ENCODE measurements at places on chromosomes 13 and 19.

DNA sequence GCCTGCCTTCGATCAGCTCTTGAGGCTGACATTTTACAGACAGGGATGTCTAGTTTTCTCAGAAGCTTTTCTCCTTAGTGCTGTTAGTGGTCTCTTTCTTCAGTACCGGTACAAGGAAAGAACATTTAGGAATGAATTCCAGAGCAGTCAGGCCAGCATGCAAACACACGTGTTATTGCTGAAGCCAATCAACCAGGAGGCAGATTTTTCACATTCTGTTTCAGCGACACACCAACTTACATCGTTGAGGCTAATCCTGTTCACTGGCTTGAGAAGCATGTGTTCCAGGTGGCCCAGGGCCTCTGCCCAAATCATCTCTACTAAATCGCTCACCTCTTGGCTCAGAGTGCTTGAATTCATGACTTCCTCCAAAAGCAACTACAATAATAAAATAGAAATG is 19.2 kb downstream of the PARP4 start:
- no peak for DNase-seq

GRCh38 chr19:39403331-39404312 is 3.0 kb upstream of the ZFP36 start:
- no peak for DNase-seq

GRCh38 chr19:14632286-14632685 is 42.4 kb downstream of the ADGRE3 start:
- no peak for DNase-seq

GRCh38 chr13:80171096-80171495 is 169.8 kb downstream of the SPRY2 start:
- no peak for DNase-seq

DNA sequence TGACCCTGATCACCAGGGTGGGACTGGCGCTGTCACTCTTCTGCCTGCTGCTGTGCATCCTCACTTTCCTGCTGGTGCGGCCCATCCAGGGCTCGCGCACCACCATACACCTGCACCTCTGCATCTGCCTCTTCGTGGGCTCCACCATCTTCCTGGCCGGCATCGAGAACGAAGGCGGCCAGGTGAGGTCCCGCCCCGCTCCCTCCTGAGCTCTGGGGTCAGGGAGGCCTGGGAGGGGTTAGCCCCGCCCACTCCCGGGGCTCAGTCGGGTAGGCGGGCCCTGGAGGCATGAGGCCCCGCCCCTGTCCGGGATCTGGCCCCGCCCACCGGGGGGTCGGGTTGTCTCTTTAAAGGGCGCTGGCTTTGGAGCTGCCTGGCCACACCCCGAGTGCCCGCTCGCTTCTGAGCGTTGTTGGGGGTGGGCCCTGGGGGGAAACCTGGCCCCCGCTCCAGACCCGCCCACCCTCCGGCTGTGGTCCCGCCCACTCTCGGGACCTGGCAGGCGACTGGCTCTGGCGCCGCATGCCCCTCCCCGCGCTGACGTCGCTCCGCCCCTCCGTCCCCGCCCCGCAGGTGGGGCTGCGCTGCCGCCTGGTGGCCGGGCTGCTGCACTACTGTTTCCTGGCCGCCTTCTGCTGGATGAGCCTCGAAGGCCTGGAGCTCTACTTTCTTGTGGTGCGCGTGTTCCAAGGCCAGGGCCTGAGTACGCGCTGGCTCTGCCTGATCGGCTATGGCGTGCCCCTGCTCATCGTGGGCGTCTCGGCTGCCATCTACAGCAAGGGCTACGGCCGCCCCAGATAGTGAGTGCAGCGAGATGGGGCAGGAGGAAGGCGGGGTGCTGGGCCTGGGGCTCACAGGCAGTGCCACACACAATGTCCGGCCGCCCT is 13.1 kb downstream of the DDX39A start:
- DNase-seq = no peak

GRCh38 chr19:35495107-35496064 is 5.1 kb upstream of the KRTDAP start:
- DNase-seq = no peak

DNA sequence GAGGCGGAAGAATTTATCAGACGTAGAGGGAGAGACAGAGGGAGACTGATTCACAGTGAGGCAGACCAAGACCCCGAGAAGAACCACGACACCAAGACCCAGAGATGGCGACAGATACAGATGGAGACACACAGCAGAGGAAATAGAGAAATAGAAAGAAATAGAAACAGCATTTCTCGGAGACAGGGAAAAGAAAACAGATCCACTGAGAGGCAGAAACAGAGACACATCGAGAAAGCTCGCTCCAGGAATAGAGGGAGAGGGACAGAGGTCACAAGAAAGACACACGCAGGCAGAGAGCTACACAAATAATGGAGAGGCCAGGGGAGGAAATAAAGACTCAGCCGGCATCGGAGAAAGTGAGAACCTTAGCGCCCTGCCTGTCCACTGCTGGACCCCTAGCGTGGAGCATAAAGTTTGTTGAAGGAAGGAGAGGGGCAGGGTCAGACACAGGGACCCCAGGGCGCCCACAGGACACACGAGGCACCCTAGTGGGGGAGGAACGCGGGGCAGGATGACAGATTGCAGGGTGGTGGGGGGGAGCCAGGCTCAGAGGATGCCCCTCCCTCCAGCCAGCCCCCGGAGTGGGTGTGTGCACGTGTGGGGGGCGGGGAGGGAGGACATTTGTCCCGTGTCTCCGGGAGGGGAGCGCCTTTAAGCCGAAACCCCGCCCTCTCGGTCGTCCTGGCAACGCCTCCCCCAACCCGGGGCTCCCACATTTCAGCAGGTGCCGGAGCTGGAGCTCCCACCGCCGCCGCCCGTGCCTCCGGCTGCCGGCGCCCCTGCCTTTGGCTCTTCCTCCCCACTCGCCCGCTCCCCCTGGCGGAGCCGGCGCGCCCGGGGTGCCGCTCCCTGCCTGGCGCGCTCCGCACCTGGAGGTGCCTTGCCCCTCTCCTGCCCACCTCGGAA is at the start of gene PRKCG:
Gene PRKCG, plus strand, starts transcription at position 716 of the 909 bp plus-strand sequence. CDS start 298 bp downstream, outside the sequence.
- DNase-seq = no peak

GRCh38 chr19:30877661-30878113 is 471.5 kb downstream of the TSHZ3 start:
- no peak for DNase-seq

GRCh38 chr13:37023871-37024270 is 23.3 kb downstream of the EXOSC8 start:
- DNase-seq = no peak

GRCh38 chr13:93899981-93900380 is 579.5 kb downstream of the DCT start:
- DNase-seq = no peak

DNA sequence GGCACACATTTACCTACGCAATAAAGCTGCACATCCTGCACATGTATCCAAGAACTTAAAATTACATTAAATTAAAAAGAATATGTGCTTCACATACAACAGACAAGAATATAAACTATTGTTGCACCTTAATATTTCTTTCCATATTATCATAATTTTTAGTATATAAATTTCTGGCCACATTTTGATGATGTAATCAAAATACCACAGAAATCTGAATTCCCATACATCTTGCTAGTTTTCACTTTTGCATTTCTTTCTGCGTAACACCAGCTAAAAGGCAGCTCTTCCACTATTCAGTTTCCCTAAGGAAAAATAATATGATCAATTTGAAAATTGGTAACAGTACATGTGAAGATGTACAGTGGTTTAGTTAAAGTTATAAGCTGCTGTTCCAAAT is 42.6 kb downstream of the FGF14 start:
- no peak for DNase-seq

- DNase-seq = no peak
These were observed 340.3 kb downstream of the OLFM4 start for GRCh38 chr13:53368948-53369347.

DNA sequence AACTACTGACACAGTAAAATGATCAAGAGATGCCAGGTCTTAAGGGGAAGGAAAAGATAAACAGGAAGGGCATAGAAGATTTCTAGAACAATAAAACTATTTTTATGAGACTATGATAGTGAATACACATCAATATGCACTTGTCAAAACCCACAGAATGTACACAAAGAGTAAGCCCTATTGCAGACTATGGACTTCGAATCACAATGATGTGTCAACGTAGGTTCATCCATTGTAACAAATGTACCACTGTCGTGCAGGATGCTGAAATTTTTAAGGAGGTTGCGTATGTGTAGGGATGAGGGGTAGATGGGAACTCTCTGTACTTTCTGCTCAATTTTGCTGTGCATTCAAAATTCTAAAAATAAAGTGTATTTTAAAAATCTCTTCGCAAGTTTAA is 171.9 kb downstream of the KLF12 start:
- no peak for DNase-seq

GRCh38 chr19:39057615-39058014 is 25.3 kb upstream of the FBXO27 start:
- no peak for DNase-seq

DNA sequence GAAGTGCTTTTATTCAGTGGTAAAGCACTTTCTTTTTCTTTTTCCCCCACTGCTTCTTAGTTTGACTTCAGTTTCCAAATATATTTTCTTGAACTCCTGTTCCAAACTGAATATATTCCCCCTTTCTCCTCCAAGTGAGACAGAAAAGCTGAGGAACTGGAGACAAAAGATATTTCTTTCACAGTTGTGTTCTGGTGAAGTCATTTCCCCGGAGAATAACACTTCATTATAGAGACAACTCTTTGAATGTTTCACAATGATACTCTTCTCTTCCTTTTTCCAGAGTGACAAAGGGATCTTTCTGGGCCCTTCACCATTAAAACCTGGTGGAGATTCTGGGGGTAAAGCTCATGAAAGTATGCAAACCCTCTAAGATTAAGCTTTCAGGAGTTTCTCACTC is 860.8 kb upstream of the SLITRK5 start:
- DNase-seq = no peak

- no peak for DNase-seq
These were observed 27.9 kb downstream of the RCBTB2 start for GRCh38 chr13:48505012-48505411.

GRCh38 chr13:99352351-99353245 is 45.4 kb upstream of the GPR183 start:
- DNase-seq = no peak

GRCh38 chr19:45863840-45864628 is at the start of gene FOXA3:
TSS of gene FOXA3 (plus strand) at chr19:45864326. CDS start at chr19:45864457, 131 bp downstream.
- no peak for DNase-seq

- peak; percentile 72 for DNase-seq
These were observed 1.3 kb upstream of the KCNC3 start for GRCh38 chr19:50330365-50331078.

DNA sequence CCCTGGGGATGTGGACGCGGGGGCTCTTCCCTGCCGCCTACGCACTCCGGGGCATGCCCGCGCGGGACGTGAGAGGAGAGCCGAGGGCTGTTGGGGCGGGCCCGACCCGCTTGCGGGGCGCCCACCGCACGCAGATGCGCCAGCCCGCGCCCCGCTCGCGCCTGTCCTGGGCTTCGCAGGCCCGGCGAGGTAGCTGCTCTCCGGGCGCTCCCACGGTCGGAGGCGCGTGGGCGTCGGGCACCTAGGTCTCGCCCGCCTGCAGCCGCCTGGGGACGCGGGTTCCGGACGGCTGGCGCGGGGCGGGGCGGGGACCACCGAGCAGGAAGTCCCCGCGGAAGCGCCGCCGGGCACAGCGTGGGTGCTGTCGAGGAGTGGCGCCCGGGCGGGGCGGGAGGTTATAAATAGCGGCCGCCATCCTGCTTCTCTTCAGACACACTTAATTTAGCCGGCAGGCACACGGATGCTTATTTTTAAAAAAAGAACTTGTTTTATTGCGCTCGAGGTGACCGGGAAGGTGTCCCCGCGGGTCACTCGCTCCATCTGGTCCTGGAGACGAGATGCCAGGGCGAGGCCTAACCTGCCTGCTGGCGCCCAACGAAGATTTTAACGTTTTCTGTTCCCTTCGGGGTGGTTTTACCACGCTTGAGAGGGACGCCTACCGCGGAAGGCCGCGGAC is 561 bp upstream of the GJA3 start:
- no peak for DNase-seq

DNA sequence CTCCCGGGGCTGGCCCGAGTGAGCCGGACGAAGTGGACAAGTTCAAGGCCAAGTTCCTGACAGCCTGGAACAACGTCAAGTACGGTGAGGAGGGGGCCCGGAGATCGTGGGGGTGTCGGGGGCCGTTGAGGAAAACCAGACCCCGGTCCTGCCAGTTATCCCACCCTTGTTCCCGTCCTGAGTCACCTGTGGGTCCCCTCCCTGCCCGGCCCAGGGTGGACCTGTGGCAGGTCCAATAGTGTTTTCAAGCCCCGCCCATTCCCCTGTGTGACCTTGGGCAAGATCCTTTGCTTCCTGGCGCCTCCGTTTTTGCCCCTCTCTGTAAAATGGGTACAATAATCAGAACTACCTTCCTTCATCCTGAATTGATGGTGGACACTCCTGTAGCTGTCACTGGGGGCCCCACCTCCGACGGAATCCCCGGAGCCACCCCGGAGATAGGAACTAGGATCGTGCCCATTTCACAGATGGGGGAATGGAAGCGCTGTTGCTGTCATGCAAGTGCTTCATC is 593 bp downstream of the ATG4D start:
- DNase-seq = no peak

GRCh38 chr19:461721-462551 is 1.1 kb upstream of the SHC2 start:
- peak; percentile 22 for DNase-seq

- DNase-seq = no peak
These were observed 446.0 kb downstream of the FOXO1 start for GRCh38 chr13:40220299-40220935.

GRCh38 chr13:20351281-20352022 is 119.3 kb upstream of the GJB6 start:
- no peak for DNase-seq

- no peak for DNase-seq
These were observed 83.4 kb downstream of the UBL3 start for GRCh38 chr13:29767006-29767405.

- DNase-seq = no peak
These were observed 19.4 kb upstream of the GSX1 start for GRCh38 chr13:27772651-27773425.

GRCh38 chr13:74115133-74115532 is 19.1 kb downstream of the KLF12 start:
- no peak for DNase-seq

GRCh38 chr13:93872376-93872775 is 607.1 kb downstream of the DCT start:
- DNase-seq = no peak

DNA sequence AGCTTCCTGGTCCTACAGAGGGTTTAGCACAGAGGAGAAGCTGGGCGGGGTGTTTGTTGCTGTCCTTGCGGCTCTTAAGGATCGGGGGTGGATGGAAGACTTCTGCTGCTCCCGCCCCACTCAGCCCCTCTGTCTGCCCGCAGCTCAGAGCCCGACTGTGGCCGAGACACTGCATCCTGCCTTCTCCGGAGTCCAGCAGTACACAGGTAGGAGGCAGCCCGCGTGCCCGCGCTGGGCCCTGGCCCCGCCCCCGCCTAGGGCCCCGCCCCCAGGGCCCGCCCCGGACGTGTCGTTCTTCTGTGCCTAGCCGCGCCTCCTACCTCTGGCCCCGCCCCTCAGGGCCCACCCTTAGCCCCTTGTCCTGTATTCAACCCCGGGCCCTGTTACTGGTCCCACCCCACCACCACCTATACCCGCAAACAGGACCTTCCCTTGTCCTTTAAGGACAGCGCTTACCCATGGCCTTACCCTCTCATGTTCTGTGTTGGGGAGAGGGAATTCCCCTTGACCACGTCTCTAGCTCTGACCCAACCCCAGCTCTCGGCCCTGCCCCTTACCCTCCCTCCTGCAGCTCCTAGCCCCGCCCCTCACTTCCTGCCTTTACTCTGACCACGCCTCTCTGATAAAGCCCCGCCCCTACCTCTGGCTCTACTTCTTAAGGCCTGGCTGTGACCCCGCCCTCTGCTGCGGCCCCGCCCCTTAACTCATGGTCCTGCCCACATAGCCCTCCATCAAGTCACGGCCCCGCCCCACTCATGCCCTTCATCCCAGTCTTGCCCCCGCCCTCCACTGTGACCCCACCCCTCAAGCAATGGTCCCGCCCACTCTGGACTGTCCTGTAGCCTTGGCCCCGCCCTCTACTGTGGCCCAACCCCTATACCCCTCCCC is 60.5 kb downstream of the CELF5 start:
- peak; percentile 26 for DNase-seq
